ENCODE measurements at places on chromosomes 5 and 9. TPM values are rescaled to one million over a fixed set of nuclear protein-coding genes. Genes with fewer than 3 reads are reported as not detected.

Gene ANKRD18A
- not detected for total RNA-seq

Gene INSYN2B
- total RNA-seq, result 70.7 TPM

Gene WDR38
- total RNA-seq, result not detected

Gene MACIR
- 32.8 TPM for total RNA-seq

Gene UBE2QL1
- 0.02 TPM for total RNA-seq

Gene FAT2
- total RNA-seq, result 0.05 TPM

Gene SV2C
- not detected for total RNA-seq

Gene ISL1
- total RNA-seq, result not detected

Gene TMEFF1
- total RNA-seq, result 0.05 TPM

Gene ADAMTSL1
- 4.2 TPM for total RNA-seq

Gene IRX2
- total RNA-seq, result not detected

Gene CBY3
- not detected for total RNA-seq

Gene TXNDC8
- not detected for total RNA-seq

Gene SMC2
- 30.5 TPM for total RNA-seq

DNA sequence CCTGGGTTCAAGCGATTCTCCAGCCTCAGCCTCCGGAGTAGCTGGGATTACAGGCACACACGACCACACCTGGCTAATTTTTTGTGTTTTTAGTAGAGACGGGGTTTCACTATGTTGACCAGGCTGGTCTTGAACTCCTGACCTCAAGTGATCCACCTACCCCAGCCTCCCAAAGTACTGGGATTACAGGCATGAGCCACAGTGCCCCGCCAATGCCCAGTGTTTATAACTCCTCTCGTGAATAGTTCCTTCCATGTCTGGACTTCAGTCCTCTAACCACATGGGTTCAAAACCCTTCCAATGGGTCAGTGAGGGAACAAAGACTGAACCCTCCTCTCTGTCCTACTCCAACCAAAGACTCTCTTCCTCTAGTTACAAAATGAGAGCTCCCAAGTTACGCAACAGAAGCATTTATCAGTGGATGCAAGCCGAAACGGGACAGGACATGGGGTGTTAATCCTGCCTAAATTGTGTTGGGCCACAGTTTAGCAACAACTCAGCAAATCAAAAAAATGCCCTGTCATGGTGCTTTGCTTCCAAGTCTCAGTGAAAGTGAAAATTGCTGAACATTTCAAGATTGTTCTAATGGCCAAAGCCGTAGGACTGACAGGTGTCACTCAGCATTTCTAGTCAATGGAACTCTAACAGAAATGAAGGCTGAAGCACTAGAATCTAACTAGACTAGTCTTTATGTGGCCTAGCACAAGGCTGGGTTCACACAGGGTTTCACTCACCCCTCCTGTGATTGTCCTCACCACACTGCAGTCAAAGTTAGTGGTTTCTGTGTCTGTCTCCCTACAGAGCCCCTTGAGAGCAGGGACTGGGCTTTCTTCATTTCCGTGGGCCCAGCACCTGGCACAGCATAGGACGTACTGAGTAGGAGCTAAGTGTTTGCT is 3.2 kb upstream of the TMEM245 start:
- DNase-seq, result no peak

DNA sequence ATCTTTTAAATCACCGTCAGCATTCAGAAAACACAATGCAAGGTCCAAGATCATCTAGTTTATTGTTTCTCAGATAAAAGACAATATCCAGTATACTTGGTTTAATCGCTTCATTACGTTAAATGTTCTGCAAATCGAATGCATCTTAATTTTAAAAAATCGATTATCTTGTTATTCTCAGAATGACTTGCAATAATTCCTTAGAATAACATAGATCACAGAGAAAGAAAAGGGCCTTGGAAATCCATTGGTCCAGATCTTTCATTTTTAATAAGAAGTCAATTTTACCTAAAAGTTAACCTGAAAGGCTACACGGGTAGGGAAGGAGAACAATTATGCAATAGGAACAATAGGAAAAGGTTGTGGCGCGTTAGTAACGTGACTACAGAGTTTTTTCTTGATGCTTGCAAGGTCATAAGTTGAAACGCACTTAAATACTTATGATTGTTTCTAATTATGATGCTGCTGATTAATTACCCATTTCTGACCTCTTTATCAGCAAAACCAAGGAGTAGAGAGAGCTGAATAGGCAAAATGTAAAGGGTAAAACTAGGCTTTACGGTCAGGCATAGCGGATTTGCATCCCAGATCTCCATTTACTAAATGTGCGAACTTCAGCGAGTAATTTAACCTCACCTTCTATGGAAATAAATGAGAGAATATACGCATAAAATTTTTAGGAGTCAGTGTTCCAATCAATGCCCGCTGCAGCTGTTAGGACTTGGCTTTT is 769 bp upstream of the LYRM7 start:
- no peak for DNase-seq

GRCh38 chr9:77965445-77966123 is 66.0 kb downstream of the GNAQ start:
- DNase-seq, result no peak

DNA sequence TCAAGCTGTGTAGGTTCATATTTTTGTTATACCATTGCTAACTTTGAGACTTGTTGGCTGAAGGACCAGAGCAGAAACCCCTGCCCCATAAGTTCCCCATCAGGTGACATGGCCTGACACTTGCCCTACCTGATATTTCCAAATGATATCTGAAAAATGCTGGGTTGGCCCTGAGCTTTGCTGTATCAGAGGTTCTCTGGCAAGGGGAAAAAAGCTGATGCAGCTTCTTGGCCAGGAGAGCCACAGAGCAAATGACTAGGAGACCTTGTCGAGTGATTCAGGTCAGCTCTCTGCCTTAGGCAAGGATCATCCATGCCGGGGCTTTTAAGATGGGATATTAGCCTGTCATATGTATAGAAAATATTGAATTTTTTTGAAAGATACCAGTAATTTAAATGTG is 2.9 kb upstream of the MEGF9 start:
- no peak for DNase-seq

DNA sequence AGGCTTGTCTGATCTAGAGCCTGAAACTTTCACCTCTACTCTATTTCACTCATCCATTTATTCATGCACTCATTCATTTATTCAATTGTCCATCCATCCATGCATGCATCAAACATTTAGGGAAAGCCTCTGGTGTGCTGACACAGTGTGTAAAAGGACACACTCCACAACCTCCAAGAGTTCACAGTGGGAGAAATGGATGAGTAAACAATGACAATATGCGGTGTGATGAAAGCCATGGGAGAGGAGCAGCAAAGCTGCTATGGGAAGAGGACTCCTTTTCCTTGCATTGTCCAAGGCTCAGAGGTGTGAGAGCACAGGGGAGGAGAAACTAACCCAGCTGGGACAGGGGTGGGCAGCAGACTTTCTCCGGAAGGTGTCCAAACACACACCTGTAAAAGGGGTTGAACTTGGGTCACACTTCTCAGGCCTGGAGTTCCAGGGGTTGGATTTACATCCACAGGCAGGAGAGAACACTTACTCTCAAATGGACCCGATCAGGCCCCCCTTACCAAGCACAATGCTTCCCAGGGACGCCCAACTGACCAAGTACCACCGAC is 21.2 kb upstream of the PFDN1 start:
- DNase-seq, result no peak

- no peak for DNase-seq
Observed at GRCh38 chr9:38022995-38023394, 46.0 kb downstream of the SHB start.

DNA sequence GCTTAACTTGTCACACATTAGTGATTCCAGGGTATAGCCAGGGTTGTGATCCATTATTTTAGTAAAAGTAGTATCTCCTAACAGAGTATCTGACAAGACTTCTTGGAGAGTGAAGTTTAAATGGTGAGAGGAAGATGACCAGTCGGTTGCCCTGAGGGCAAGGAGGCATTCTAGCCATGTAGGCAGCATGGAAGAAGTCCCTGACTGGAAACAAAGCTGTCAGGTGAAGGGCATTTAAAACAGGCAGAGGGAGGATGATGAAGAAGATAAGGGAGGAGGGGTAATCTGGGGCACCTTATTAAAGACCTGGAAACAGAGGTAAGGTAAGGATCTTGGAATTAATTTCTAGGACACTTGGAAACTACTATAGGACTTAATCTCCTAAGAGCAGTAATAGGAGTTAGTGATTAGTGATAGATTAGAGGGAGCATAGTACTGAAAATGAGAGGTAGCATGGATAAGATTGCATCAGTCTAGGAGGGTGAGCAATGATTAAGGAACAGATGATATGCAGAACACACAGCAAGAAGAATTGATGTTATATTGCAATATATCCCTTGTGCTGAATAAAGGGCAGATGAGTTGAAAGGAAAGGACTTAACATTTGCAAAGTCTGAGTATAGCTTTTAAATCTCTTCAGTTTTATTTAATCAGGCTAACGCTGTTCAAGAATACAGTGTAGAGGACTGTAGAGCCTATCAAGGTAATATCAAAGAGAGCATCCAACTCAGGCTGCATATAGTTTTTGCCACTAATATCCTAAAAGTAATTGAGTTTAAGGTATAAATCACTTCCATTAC is 9.6 kb downstream of the KIF2A start:
- DNase-seq, result peak; percentile 55

GRCh38 chr5:82466986-82467561 is 188.9 kb upstream of the RPS23 start:
- peak; percentile 76 for DNase-seq

DNA sequence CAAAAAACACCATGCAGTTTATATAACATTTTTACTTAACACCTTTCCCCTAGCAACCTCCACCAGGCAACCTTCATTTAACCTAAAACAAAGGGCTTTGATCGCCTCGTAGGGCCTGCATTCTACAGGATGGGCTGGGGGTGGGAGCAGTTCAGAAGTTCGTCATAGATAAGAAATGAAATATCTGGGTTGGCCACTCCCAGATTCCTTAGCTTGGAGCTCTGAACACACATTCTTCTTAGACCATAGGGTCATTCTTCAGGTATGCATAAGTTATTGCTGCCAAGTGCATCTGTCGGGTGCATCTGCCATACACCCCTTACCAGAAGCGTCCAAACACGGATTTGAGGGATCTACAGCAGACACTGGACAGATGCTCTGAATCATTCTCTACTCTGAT is 4.3 kb upstream of the SLC22A5 start:
- DNase-seq, result peak; percentile 78

- no peak for DNase-seq
Observed at GRCh38 chr9:136831720-136832104, 10.6 kb upstream of the AJM1 start.

- DNase-seq, result peak; percentile 81
Observed at GRCh38 chr9:95313010-95313498, 4.5 kb downstream of the FANCC start.

DNA sequence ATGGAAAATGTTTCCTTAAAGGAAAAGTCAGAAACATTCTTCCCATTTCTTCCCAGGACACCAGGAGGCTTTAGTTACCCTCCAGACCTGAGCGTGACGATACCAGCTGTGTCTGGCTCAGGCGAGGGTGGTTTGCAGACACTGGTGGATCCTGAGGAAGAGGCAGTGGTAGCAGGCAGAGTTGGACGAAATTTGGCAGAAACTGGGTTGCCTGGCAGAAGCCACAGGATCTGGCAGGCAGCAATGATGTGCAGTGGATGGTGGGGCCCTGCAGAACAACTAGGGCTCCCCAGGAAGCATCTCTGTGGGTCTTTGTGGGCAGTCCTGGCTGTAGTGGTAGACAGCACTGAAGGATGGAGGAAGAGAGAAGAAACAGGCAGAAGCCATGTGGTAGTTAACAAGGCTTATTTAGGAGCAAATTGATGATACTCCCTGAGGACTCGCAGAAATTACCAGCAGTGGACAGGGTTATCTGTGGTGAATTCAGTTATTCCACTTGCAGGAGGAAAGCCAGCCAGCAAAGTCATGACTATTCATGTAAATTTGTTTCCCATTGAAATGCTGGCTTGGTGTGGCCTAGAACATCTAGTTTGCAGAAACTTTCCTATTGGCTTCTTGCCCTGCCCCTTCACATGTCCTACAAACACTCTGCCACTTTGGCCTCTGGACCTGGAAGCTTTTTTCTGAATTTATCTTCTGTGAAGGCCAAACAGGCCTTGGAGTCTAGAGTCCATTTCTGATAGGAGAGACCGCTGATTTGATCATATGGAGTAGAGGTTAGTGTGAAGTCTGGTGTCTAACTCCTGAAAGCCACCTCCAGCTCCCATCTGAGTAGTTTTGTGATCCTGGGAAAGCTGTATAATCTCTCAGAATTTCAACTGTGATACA is 212.0 kb downstream of the DMRT2 start:
- no peak for DNase-seq

- no peak for DNase-seq
Observed at GRCh38 chr5:110201791-110202190, 512.1 kb downstream of the MAN2A1 start.

DNA sequence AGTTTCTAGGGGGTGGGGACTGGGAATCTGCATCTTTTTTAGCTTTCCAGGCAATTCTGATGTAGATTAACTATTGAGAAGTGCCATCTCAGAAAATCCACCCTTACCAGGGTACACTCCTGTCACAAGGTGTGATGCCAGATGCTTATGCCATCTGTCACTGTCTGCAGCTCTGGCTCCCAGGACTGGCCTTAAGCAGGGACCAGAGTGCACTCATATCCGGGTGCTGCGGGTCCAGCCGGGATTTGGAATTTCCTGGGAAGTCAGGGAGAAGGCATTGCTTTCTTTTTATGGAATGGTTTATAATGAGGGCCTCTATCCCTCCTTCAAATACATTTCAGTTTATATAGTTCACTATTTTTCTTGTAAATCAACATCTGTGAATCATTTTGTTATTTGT is 92.6 kb downstream of the TMEM174 start:
- DNase-seq, result no peak

- DNase-seq, result no peak
Observed at GRCh38 chr5:139232147-139232724, 34.1 kb upstream of the SIL1 start.

GRCh38 chr5:10595293-10595671 is 31.4 kb downstream of the ANKRD33B start:
- DNase-seq, result peak; percentile 33

- peak; percentile 75 for DNase-seq
Observed at GRCh38 chr9:128920381-128921058, at the start of gene PHYHD1. PHYHD1 (plus strand) TSS chr9:128920982; CDS start chr9:128922324, 1,342 bp downstream.

DNA sequence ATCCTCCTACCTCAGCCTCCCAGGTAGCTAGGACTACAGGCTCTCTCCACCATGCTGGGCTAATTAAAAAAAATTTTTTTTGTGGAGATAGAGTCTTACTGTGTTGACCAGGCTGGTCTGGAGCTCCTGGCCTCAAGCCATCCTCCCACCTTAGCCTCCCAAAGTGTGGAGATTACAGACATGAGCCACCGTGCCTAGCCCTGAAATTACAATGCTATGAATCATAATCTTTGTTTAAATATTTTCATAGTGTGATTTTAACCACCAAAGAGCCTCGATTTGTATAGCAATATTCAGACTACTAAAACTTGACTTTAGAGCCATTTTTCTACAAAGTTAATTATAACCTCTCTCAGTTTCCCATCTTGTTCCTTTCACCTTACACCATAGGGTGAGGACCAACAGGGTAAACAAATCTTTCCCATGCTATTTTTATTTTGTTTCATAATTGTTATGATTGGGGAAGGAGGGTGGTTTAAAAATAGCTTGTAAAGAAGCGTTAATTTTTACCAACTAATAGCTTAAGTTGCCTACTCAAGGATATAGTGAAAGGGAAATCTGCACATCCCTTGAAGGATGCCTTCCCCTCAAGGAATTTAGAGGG is 32.7 kb downstream of the UBE2D2 start:
- DNase-seq, result peak; percentile 82

GRCh38 chr9:84499969-84500582 is 159.5 kb upstream of the SLC28A3 start:
- DNase-seq, result no peak
